Stimulated activated CD4-positive, alpha-beta T cell treated with anti-CD3 and anti-CD28 coated beads, TNF-alpha, amount 100 ng/mL, for 24 hours (primary cell): ENCODE measurements at places on chromosomes 11 and 22.

DNA sequence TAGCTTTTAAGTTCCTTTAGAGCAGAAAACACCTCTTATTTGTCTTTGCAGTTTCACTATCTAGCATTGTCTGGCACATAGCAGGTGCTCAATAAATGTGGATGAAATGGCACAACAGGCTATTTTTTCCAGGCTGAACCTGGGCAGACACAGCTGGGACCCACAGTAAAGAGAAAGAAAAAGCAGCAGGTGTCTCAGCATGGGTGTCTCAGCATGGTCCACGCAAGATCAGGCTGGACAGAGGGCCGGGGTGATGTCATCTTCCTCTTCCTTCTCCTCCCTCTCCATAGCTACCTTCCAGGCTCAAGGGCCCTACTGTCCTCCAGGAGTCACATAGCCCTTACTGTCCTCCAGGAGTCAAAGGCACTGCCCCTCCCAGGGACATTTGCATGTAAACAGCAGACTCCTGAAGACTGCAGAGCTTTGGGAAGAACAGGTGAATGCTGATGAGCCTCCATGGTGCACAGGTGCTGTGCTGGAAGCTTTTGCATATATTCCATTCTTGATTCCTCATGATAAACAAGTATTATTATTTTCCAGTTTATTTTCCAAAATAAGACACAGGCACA, 65.2 kb downstream of the DSCAML1 start:
- no peak for DNase-seq

DNA sequence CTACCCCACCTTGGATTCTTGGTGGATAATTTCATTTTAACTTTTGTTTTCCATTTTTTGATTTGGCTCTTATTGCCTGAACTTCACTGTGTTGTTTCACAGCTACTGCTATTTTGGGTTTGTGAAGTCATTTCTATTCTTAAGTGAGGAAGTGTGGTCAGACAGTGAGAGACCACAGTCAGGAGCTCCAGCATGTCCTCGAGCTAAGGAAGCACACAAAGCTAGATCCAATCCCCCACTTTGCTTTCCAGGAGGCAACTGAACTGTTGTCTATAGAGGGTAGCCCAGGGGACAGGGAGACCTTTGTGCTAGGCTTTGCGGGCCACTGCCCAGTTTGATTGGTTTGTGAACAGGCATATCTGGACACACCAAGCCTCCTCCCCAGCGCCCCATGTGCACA, 251.8 kb upstream of the KIRREL3 start:
- DNase-seq, result no peak

- DNase-seq, result no peak
Observed at GRCh38 chr11:34358258-34358727, 483 bp upstream of the ABTB2 start.

DNA sequence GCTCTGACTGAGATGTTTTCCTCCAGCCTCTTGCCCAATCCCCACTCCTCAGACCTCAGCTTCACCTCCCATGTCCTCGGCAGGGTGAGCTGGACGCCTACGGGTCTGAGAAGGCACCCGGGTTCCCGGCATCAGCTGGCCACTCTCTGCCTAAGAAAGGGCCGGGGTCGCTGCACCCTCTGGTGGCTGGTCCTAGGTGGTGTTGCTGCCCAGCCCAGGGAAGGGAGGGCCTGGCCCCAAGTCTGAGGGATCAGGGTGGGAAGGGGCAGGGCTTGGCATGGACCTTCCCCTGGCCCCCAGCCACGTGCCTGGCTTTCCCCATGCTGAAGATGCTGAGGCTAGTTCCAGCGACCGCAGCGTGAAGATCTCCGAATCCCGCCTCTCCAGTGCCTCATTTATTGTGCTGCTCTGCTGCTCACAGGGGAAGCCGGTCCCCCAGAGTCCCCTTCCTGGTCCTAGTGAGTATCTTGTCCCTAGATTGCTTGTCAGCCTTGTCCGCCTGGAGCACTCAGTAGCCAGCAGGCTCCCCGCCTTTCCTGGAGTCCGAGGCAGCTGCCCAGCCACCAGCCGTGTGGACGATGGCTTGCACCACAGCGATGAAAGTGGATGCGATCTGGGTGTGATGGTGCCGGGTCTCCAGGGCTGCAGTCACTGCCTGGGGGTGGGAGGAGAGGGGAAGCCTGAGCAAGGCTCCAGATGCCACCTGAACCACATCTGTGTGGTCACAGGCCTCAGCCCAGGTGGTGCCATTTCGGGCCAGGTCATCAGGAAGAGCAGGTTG, 2.9 kb upstream of the GGT5 start:
- DNase-seq, result peak; percentile 47

DNA sequence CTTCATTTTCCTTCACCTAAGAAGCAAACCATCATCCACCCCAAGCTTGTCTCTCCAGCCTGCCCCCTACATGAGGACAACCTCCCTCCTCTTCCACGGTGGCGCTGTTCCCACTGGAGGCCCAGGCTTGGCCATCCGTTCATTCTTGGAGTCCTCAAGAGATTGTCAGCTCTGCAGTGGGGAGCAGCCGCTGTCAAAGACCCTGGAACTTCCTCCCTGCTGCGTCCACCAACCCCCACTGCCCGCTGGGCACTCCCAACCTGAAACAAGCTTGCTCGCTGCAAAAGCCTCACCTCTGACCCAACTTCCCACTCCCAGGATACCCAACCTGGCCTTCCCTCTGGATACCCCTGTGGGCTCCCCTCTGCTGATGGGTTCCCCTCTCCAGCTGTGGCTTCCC, 10.4 kb upstream of the CD81 start:
- no peak for DNase-seq

DNA sequence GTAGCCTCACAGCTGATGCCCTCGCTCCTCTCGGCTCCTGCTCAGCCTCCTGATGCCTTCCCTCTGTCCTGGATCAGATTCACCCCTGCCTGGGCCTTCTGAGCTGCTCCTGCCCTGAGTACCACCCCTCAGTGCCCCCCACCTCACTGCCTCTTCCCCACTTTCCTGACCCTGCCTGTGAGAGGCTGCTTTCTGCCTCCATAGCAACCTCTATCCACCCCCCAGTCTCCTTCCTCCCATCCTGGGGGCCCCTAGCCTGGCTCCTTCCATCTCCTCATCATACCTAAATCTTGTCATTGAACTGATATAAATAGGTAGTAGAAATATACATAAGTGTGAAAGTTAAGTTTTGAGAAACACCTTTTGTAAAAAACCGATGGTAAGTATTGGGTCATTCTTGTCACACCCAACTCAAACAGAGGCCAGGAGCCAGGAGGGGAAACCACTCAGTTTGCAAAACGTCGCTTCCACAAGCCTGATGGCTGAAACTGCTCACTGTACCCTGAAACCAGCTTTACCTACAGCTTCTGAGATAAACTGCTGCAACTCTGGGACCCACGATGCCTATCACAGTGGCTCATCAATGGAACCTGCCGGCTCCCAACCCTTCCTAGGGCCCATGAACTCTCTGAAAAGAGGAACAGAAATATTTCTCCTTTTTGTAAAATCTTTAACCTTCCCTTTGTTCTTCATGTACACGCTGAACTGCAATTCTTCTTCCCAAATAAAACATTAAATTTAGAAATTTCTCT, 4.8 kb upstream of the APOBEC3H start:
- DNase-seq, result no peak

DNA sequence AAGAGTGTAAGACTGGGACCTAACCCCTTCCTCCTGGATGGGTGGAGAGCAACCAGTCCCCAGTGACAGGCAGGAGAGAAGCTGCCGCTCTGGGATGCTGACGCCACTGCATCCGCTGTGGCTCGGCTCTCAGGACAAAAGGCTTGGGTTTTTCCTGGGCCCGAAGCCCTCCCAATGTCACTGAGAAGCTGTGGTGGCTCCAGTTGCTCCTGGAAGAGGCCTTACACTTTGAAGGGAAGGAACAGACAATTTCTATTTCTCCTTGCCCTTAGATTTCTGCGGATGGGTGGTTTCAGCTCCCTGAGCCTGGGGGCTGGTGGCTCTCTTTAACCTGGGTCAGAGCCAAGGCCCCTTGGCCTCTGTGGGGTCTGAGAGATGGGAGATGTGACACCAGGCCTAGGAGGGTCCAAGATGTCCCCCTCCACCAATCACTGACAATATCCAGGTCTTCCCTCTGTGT, 21.4 kb downstream of the TPBGL start:
- no peak for DNase-seq

DNA sequence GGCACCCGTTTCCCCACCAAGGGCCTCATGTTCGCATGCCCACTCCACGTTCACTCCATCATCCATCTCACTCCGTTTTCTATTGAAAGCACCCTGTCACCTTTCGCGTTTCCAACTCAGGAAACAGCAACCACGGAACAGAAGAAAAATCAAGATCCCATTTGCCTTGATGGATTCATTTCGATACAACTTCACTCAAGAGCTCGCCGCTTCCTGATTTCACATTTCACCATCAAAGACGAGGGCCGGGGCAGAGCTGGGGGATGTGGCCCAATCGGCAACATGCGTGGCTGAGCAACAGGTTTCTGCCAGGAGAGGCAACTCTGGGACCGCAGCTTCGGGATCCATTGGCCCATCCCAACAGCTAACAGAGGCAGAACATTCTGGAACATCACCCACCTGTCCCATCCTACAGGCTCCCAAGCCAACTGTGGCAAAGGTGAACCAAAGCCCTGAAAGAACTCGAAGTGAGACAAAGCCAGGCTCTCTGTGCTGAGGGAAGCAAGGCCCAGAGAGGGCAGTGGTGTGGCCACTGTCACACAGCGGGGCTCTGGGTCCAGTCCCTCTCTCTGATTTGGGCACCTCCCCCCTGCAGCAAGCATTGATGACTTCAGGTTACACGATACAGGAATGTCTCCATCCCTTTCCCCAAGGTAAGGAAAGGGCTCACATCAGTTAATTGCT, 36.2 kb upstream of the CD5 start:
- no peak for DNase-seq

GRCh38 chr11:834371-835316, 1.9 kb downstream of the CD151 start:
- no peak for DNase-seq

DNA sequence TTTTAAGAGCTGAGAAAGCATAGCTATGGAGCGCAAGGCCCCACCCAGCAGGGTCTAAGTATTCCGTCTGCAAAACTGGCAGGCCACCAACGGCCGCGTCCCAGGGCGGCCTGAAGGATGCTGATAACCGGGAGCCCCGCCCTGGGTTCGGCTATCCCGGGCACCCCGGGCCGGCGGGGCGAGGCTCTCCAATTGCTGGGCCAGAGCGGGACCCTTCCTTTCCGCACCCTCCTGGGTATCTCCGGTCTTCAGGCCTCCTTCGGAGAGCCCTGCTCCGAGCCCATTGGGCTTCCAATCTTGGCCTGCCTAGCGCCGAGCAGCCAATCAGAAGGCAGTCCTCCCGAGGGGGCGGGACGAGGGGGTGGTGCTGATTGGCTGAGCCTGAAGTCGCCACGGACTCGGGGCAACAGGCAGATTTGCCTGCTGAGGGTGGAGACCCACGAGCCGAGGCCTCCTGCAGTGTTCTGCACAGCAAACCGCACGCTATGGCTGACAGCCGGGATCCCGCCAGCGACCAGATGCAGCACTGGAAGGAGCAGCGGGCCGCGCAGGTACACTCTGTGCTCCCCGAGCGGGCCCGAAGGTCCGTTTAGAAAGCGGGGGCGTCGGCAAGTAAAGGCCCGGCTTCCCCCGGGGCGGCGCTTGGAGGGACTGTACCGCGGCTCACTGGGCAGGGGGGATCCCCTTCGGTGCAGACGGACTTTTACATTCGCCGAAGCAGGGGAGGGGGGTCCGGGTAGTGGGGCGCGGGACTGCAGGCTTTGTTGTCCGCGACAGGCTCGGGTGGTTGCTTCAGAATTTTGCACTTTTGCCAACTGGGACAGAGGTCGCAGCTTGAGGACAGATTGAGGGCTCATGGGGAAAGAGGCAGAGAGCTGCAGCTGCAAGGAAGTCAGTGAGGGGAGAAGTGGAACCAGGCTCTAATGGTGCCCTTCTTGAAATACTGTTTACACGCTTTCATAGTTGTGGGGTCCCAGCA, at the start of gene CAT:
TSS of gene CAT (plus strand) at position 406 of the 979 bp plus-strand sequence. CDS start at position 486, 80 bp downstream.
- DNase-seq, result peak; percentile 98

DNA sequence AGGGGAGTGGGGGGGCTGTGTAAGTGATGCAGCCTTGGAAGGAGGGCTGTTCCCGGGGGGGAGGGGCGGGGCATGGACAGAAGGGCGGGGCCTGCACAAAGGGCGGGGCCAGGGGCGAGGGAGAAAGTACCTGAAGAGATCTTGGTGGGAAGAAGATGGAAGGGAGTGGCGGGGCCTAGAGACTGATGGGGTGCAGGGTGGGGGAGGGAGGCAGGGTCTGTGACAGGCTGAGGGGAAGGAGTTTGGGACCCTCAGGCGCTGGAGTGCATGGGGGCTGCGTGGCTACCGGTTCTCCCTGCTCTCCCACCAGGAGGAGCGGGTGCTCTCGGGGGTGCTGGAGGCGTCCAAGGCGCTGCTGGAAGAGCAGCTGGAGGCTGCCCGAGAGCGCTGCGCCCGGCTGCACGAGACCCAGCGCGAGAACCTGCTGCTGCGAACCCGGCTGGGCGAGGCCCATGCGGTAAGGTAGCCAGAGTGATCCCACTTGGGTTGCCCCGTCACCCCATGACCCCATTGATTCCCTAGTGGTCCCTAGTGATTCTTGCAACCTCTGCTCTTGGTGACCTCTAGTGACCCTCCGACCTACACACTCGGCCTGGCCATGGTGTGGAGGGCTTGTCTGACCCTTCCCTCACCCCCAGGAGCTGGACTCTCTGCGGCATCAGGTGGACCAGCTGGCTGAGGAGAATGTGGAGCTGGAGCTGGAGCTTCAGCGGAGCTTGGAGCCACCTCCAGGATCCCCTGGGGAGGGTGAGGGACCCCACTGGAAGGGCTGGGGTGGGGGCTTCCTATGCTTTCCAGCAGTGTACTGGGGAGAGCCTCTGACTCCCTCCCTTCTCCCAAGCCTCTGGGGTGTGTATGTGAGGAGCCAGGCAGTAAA, 3.1 kb downstream of the CCDC88B start:
- DNase-seq, result no peak

- no peak for DNase-seq
Observed at GRCh38 chr11:101082813-101083212, 46.8 kb downstream of the PGR start.

DNA sequence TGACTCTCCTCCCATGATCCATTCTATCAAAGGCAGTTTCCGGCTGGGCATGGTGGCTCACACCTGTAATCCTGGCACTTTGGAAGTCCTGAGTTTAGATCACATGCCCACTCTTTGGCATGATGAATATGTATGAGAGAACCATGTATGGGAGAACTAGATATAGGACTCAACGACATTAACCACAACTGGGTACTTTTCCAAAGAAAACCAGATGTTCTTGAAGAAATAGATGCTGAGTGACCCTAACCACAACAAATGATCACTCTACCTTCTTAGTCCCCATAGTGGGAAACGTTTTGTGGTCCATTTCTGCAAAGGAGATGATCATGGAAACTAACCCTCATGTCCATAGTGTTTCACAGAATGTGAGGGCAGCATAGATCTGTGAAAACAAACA, 13.6 kb downstream of the FJX1 start:
- no peak for DNase-seq
